Brain pericyte (primary cell): ENCODE measurements at places on chromosomes 6 and 20.

- no peak for DNase-seq
Observed at GRCh38 chr6:142671791-142672190, 273.2 kb downstream of the HIVEP2 start.

- DNase-seq, result no peak
Observed at GRCh38 chr20:45432294-45432693, 16.4 kb downstream of the PIGT start.

DNA sequence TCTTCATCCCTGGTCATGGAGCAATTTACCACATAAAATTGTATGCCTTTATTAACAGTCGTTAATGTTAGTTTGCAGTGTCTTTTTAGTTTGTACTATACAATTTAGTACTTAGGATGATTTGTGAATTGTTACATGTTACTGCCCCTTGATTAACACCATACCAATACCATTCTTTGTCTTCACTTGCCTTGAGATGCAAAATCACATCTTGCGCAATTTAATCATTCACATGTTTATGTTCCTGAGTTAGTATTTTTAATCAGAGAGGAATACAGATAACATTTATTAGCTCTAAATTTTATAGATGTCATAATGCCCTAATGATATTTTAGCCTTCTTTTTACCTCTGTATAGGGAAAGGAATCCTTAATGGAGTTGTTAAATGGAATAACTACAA lies 114.1 kb downstream of the SCAF8 start:
- no peak for DNase-seq

- DNase-seq, result no peak
Observed at GRCh38 chr6:160167604-160168399, 46.2 kb downstream of the SLC22A1 start.

GRCh38 chr6:161437851-161438250 lies 164.0 kb upstream of the AGPAT4 start:
- DNase-seq, result no peak
